ENCODE measurements at places on chromosomes 16 and 17.
A peak's percentile ranks its signal among the peaks of the same experiment; 100 is the strongest.

- DNase-seq: no peak
Observed at GRCh38 chr17:11736613-11737312, 138.5 kb downstream of the DNAH9 start.

DNA sequence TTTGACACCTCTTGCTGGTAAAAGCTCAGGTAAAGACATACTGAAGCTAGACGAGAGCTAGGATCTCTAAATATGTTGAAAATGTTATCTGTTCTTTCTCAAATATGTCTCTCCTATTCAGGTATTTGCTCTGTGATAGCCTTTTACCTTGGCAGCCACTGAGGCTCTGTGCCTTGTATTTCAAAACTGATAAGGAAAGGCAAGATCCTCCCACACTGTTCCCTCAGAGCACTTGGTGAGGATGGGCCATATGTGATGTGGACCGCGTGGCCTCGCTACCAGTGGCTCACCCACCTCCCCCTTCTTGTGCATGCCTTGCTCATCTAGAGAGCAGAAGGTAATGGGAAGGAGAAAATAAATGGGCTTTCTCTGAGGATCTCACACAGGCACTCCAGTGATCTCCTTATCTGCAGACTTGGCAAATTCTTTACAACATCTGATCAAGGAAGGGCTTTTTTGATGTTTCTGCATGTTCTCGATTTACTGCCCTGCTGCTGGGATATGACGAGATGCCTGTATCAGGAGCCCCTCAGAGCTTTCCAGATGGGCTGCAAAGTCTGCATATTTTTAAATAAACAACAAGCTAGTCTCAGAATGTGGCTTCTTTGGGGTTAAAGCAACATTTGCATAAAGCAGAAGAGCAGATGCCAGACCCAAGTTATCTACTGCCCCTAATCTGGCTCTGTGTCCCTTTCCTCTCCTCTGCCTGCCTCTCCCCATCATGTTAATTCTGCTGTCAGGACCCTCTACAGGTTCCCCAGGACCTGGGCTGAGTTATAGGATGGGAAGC lies 16.9 kb downstream of the HOXB1 start:
- no peak for DNase-seq

- DNase-seq: no peak
Observed at GRCh38 chr17:1515640-1516387, 598 bp downstream of the INPP5K start.

DNA sequence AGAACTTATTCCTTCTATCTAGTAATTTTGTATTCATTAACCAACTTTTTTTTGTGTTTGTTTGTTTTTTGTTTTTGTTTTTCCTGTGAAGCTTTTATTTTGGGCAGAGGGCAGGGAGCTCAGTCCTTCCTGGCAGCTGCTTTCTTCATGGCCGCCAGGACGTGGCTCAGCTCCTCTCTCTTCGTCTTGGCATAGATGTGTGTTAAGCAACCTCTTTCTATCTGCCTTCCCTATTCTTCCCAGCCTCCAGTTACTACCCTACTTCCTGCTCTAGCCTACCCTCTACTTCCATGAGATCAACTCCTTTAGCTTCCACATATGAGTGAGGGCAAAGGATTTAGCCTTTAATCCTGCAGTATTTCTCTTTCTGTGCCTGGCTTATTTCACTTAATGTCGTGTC lies 8.2 kb upstream of the BRD7 start:
- DNase-seq: no peak

DNA sequence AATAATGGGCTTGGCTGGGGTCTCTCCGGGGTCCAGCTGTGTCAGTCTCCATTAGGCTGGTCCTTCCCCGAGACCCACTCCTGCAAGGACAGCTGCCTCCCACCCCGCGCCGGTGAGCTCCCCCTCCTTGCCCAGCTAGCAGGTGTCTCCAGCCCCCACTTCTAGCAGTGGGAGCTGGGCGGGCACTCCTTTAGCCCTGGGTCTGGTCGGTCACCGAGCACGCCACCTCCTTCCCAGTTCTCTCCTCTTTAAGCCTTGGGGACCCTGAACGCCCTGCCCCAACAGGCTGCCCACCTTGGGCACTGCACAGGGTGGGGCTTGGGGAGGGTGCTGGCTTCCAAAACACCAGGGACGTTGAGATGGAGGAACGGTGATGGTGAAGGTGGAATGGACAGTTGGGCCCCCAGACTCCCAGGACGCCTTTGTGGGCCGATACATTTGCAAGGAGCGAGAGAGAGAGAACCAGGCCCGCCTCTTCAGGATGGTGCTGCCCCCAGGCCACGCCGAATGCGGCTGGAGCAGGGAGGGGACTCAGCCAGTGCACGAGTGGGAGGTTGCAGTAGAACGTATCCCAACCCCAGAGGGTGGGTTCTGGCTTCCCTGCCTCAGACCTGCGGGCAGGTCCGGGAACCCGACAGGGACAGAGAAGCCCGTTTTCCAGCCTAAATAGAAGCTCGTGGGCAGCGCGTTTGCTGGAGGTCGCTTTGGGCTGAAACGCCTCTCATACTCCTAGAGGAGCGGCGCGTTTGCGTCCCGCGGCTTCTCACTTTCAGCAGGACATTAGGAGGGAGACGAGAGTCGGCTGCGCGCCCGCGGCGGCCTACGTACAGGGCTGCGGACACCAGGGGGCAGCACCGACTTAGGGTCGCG lies 10.7 kb downstream of the TBX2 start:
- DNase-seq: no peak

GRCh38 chr17:56908001-56908542 lies 5.8 kb downstream of the TRIM25 start:
- DNase-seq: no peak

DNA sequence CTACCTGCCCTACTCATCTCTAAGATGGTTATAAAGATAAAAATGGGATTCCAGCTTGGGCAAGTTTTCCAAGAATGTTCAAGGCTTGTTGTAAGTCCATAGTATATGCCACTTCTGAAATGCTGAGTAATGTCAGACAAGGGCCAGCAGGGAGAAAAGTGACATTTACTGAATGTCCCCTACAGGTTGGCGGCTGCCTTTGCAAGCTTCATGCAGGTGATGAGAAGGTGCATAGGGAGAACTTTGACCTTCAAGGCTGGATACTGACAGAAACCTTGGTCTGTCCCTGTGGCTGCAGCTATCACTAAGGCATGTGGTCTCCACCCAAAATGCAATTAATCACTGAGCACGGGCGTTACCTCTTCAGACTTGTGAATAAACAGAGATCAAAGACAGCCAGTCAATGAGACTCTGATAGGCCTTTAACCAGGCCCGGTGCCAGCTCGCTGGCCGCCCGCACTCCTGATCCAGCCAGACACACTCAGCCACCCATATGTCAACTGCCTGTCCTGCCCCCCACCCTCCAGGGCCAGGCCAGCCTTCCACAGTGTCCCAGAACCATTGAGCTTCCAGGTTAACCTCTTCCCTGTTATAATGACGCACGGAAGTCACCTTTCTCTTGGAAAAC lies 26.8 kb upstream of the AXIN2 start:
- DNase-seq: peak; percentile 65

DNA sequence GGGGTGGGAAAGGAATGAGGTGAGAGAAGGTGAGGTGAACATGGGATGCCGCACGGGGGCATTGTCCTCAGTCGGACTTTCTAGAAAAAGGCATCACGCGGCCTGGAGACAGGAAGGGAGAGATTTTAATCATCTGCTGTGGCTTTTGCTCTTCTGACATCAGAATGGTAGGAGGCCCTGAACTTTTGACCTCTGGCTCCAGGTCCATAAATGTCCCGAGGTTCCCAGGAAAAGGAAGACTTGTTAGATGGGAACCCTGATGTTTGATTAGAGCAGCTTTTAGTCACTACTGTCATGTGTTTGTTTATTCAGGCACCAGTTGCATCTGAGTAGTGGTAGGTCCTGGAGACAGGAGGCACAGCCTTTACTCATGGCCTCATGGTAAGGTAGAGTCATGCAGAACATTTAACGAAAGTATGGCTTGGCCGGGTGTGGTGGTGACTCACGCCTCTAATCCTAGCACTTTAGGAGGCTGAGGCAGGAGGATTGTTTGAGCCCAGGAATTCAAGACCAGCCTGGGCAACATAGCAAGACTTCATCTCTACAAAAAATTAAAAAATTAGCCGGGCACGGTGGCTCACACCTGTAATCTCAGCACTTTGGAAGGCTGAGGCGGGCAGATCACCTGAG lies 203.1 kb downstream of the MSI2 start:
- DNase-seq: no peak

DNA sequence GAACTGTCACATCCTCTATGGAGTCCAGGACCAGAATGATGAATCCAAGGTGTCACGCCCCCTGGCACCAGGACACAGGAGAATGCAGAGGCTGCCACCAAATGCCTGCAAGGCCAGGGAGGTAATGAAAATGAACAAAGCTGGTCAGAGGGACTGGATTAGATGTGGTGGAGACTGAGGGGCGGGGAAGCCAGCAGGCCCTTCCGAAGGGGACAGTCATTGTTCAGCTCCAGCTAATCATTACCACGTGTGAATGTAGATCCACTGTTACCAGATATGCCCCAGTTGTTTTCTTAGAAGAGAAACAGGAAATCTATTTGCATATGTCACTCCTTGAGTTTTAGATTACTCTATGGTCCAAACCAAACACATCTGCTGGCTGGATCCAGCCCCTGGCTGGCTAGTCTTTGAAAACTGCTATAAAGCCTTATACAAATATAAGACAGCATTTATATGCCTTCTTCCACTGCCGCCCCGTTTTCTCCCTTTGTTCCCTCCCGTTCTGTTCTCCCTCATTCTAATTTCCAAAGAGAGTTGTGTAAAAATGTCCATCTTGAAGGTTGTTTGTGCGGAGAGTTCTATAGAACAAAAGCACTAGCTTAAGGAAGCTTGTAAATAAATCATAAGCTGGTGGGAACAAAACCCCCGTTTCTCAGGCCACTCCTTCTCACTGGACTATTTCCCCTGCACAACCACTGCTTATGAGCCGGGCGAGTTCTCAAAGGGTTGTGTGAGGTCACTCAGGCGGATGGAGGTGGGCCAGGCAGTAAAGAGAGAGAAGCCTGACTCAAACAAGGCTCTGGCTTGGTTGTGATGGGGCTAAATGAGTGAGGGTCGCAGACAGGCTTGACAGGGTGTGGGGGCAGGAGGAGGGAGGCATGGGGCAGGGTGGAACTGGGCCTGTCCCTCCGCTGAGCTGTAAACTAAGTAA lies 14.2 kb downstream of the CRYM start:
- DNase-seq: no peak
